H1 (cell line): ENCODE measurements at places on chromosomes 16 and 17. TPM values are rescaled to one million over a fixed set of nuclear protein-coding genes. Genes with fewer than 3 reads are reported as not detected.
A peak's percentile ranks its signal among the peaks of the same experiment; 100 is the strongest.

KRT25 gene
- not detected in 2 replicates for total RNA-seq

MSI2 gene
- total RNA-seq = 73.1 and 80.6 TPM in 2 replicates

BAIAP3 gene
- total RNA-seq = 6.8 and 7.9 TPM in 2 replicates

NPIPA8 gene
- total RNA-seq = 0.98 and 1.1 TPM in 2 replicates

GRCh38 chr17:2797226-2797625 lies 988 bp downstream of the RAP1GAP2 start:
- no peak overlapping the region for H3K4me3 ChIP-seq
- no peaks in the 10 kb centered on the region for H3K27me3 ChIP-seq
- no peak overlapping the region for H3K27ac ChIP-seq
- DNase-seq = no peak
- H3K4me1 ChIP-seq = peaks cover 6% of the 10 kb centered on the region; the same call in 1 of the 2 replicates

- no peaks in the 10 kb centered on the region for H3K27me3 ChIP-seq
- H3K36me3 ChIP-seq = no peaks in the 10 kb centered on the region; the same call in 1 of the 2 replicates
- H3K27ac ChIP-seq = peak overlapping the region; percentile 11; the same call in 1 of the 2 replicates
- H3K4me1 ChIP-seq = peaks cover 22% of the 10 kb centered on the region
Measured at GRCh38 chr17:38508570-38508950, 80.3 kb downstream of the ARHGAP23 start.

GRCh38 chr17:58593123-58593522 lies 78.7 kb upstream of the MTMR4 start:
- no peaks in the 10 kb centered on the region for H3K27me3 ChIP-seq
- H3K4me3 ChIP-seq = no peak overlapping the region
- no peaks in the 10 kb centered on the region for H3K36me3 ChIP-seq
- H3K27ac ChIP-seq = no peak overlapping the region
- no peaks in the 10 kb centered on the region for H3K4me1 ChIP-seq

DNA sequence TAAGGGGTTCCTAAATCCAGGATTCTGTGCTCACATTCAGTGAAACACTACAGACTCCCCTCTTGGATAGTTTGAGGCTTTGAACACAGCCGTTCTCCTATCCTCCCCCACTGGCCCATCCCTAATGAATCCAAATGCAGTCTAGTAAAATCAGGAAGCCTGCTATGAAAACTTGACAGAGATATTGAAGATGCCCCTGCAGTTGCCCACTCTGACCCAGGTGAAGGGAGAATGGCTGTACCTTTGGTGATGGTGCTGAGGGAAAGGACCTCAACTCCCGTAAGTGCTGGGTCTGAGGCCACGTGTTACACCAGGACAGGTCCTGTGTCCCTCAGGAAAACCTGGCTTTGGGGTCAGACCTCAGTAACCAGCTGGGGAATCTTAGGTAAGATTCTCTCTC lies 54.4 kb downstream of the SF3B3 start:
- H3K4me3 ChIP-seq = no peak overlapping the region
- H3K4me1 ChIP-seq = no peaks in the 10 kb centered on the region
- peaks cover 17% of the 10 kb centered on the region for H3K36me3 ChIP-seq
- H3K27me3 ChIP-seq = no peaks in the 10 kb centered on the region
- DNase-seq = no peak

DNA sequence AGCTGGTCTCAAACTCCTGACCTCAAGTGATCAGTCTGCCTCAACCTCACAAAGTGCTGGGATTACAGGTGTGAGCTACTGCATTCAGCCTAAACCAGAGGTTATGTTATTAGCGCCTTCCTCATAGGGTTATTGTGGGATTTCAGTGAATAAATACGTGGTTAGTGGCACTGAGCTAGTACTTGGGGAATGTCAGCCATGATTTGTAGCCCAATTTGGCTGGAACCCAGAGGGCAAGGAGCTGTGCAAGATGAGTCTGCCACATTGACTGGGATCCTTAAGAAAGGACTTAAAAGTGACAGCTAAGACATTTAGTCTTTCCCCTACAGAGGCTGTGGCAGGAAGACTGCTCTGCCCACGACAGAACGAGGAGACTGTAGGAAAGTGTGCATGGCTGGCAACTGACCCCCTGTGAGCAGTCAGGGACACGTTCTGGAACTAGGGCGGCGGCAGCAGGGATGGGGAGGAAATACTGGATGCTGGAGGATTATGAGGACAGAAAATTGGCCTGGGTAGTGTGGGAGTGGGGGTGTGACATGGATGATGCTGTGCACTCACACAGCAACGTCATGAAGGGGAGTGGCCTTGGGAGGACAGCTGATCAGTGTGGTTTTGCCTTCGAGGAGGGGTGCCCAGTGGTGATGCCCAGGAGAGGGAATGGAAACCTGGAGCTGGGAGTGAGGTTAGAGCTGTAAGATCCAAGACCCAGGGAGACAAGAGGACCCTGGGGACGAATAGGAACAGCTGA lies 14.6 kb downstream of the ATP5PD start:
- no peaks in the 10 kb centered on the region for H3K27me3 ChIP-seq
- H3K4me3 ChIP-seq = no peak overlapping the region; the same call in 1 of the 2 replicates
- DNase-seq = no peak
- H3K36me3 ChIP-seq = no peaks in the 10 kb centered on the region
- peaks cover 10% of the 10 kb centered on the region; the same call in 1 of the 2 replicates for H3K4me1 ChIP-seq

DNA sequence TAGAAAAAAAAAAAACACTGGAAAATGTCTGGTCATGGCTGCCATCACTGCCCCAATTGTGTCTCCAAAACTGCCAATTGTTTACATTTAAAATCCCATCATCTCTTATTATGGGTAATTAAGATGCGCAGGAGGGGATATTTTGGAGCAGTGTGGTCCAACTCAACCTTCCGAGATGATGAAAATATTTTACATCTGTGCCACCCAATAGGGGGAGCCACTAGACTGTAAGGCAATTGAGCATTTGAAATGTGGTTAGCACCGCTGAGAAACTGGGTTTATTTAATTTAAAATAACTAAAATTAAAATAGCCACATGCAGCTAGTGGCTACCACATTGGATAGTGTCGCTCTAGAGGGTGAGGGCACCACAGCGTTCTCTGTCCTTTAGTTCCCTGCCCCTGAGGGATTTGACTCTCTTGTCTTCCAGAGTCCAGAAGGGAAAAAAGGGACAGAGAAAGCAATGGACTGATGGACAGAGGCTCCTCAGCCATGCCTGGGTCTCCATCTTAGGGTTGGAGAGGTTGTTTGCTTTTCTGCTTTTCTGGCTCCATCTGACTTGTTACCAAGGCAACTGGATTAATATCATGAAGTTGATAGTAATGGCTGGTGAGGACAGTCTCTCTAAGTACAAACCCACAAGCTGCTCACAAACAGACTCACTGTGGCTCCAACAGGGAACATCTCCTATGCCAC lies 3.5 kb downstream of the MPO start:
- H3K36me3 ChIP-seq = no peaks in the 10 kb centered on the region
- no peak for DNase-seq
- H3K27me3 ChIP-seq = no peaks in the 10 kb centered on the region

DNA sequence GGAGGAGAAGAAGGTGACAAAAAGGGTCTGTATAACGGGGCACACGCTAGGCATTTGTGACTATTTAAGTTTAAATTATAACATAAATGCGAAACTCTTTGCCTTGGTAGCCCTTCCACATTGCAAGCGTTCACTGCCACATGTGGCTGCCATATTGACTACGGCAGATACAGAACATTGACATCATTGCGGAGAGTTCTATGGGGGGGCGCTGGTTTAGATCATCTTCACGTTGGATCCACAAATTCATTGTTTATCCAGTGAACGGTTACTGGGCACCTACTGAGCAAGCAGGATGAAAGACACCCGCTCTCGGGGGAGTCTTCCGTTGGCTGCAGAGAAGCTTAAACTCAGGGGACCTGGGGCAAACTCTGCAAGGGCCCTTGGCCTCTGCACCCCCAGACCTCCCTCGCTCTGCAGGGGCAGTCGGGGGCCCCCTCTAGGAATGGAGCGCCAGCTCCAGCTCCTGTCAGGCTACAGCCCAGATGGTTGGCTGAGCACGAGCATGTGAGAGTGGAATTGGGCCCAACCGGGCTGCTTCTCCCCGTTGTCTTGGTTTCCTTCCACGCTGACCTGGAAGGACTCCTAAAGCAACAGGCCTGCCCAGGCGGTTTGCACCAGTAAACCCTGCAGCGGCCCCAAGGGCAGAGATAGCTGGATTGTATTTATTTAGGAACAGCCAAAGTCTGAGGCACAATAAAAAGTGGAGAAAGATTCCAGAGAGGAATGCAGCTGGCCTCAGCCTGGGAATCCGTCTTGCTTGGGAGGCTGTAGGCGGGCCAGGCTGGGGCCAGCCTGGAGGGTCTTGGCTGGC lies 172.2 kb downstream of the SEC14L1 start:
- H3K36me3 ChIP-seq = no peaks in the 10 kb centered on the region
- H3K27ac ChIP-seq = no peak overlapping the region
- peaks cover 11% of the 10 kb centered on the region for H3K4me1 ChIP-seq
- H3K27me3 ChIP-seq = no peaks in the 10 kb centered on the region

GRCh38 chr16:18047761-18048160 lies 288.8 kb downstream of the NPIPA8 start:
- no peak overlapping the region for H3K4me3 ChIP-seq
- H3K27ac ChIP-seq = no peak overlapping the region
- no peaks in the 10 kb centered on the region for H3K27me3 ChIP-seq
- H3K4me1 ChIP-seq = no peaks in the 10 kb centered on the region

DNA sequence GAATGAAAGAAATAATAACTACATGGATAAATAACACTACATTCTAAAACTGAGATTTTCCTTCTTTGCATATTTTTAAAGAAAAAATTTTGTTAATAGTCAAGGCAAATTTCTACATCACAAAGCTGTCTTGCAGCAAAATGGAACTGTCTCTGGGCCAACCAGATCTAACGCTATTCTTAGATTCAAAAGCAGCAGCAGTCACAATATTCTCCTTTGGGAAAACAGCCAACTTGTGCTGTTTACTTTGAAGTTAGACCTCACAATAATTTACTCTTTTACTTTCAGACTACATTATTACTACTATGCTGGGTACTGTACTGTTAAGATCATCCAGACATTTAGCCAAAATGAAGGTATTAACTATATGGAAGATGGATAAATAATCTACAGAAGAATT lies 189.1 kb downstream of the CEP112 start:
- DNase-seq = no peak
- H3K27me3 ChIP-seq = no peaks in the 10 kb centered on the region
- no peaks in the 10 kb centered on the region for H3K4me1 ChIP-seq
- no peaks in the 10 kb centered on the region for H3K36me3 ChIP-seq

- no peak for DNase-seq
- no peak overlapping the region for H3K4me3 ChIP-seq
- no peaks in the 10 kb centered on the region for H3K36me3 ChIP-seq
- no peaks in the 10 kb centered on the region for H3K27me3 ChIP-seq
Measured at GRCh38 chr17:75295201-75296158, 6.2 kb upstream of the SLC25A19 start.

DNA sequence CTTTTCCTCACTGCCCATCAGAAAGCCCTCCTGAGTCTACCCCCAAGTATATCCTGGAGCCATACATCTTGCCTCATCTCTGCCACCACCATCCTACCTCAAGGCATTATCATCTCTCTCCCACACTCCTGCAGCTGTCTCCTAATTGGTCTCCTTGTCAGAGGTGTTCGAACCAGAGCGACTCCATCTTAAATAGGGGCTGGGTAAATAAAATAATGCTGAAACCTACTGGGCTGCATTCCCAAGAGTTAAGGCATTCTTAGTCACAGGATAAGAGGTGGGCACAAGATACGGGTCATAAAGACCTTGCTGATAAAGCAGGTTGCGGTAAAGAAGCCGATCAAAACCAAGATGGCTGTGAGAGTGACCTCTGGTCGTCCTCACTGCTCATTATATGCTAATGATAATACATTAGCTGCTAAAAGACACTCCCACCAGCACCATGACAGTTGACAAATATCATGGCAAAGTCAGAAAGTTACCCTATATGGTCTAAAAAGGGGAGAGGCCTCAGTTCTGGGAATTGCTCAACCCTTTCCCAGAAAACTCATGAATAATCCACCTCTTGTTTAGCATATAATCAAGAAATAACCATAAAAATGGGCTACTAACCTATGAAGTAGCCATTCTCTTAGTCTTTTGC lies 97.0 kb upstream of the C16orf82 start:
- no peak overlapping the region for H3K4me3 ChIP-seq
- no peak for DNase-seq

DNA sequence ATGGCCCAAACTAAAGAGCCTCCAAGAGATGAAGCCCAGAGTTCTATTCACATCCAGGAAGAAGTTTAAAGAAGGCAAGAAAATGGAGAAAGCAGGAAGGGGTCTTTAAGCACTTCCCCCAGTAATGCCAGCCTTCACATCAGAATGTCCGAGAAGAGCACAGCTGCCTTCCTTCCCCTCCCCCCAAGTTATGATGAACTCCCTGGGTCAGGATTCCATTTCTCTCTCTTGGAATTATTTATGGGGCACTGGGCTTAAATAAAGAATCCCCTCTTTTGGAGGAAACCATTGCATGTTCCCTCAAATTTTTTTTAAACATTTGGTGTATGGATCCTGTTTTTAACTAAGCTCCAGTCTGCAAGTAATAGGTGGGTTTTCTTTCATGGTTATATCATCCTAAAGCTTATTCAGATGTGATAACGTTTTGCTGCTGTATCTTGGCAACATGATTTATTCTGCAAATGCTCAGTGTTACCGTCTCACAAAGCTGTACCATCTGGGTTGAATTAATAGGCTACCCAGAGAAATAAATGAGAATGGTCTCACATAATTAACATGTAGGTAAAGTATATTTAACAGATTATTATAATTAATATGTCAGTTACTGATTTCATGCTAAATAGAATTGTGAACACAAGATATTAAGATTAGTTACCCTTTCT lies 160.9 kb upstream of the TOX3 start:
- no peak overlapping the region for H3K27ac ChIP-seq
- DNase-seq = no peak
- no peaks in the 10 kb centered on the region for H3K4me1 ChIP-seq
- no peaks in the 10 kb centered on the region for H3K36me3 ChIP-seq

GRCh38 chr17:31838636-31839225 lies 20.3 kb downstream of the COPRS start:
- no peak overlapping the region for H3K4me3 ChIP-seq
- no peaks in the 10 kb centered on the region for H3K4me1 ChIP-seq
- H3K27ac ChIP-seq = no peak overlapping the region
- no peak for DNase-seq
- no peaks in the 10 kb centered on the region; the same call in 1 of the 2 replicates for H3K27me3 ChIP-seq
- H3K36me3 ChIP-seq = no peaks in the 10 kb centered on the region

GRCh38 chr17:29156781-29157180 lies 23.4 kb downstream of the MYO18A start:
- no peak overlapping the region for H3K4me3 ChIP-seq
- peaks cover 6% of the 10 kb centered on the region for H3K4me1 ChIP-seq
- no peak overlapping the region for H3K27ac ChIP-seq
- H3K27me3 ChIP-seq = no peaks in the 10 kb centered on the region

DNA sequence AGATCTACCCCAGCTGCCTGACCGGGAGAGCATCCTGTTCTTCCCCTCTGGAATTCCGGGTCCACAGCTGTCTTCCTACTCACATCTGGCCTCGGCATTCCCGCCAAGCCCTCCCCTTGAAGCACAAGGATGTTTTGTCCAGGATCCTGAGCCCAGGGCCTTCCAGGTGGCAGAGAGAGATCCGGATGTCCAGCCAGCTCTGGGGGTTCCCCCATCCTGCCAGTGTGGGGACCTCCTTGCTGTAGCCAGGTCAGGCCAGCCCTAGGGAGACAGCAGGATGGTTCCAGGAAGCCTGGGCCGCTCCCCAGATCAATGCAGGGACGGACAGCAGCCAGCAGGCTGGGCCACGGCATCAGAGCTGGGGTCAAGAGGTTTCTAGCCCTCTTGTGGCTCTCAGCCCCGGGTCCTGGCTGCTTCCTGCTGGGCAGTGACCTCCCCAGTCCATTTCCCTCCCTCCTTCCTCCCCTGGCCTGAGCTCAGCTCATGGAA lies 55.3 kb downstream of the SOCS3 start:
- H3K4me3 ChIP-seq = no peak overlapping the region
- H3K36me3 ChIP-seq = no peaks in the 10 kb centered on the region
- no peak for DNase-seq
- H3K4me1 ChIP-seq = no peaks in the 10 kb centered on the region
